ENCODE measurements at places on chromosomes 13 and 19.
A peak's percentile ranks its signal among the peaks of the same experiment; 100 is the strongest.

DNA sequence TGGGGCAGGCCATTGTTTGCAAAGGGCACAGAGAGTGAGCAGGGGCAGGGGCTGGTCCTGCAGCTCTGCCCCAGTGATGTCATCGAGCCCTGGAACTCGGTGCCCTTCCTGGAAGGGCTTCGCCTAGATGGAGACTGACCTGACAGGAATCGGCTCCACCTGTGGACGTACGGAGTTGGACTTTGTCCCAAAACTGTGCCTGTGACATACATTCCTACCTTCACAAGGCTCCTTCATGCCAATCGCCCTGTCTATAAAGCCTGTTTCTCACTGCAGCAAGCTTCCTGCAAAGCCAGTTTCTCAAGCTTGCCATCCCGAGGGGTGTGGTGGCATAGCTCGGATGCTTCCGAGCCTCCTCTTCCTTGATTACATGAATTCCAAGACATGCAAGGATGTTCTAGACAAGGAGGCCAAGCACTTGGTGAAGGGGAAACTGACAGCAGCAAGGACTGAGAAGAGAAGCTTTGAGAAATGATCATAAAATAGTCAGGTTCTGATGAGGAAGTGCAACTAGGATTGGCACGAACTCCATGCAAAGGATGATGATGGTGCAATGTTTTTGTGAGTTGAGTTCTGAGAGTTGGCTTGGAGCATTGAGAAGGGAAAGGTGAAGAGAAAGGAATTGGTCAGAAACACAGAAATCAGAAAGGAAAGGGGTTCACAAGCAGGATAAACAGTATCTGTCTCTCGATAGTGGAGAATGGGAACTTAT lies 73.6 kb upstream of the STK24 start:
- no peak for DNase-seq

- DNase-seq, result no peak
Measured at GRCh38 chr13:31115616-31116015, 46.1 kb downstream of the HSPH1 start.

- DNase-seq, result no peak
Measured at GRCh38 chr19:17294051-17294891, 9.0 kb downstream of the ABHD8 start.

DNA sequence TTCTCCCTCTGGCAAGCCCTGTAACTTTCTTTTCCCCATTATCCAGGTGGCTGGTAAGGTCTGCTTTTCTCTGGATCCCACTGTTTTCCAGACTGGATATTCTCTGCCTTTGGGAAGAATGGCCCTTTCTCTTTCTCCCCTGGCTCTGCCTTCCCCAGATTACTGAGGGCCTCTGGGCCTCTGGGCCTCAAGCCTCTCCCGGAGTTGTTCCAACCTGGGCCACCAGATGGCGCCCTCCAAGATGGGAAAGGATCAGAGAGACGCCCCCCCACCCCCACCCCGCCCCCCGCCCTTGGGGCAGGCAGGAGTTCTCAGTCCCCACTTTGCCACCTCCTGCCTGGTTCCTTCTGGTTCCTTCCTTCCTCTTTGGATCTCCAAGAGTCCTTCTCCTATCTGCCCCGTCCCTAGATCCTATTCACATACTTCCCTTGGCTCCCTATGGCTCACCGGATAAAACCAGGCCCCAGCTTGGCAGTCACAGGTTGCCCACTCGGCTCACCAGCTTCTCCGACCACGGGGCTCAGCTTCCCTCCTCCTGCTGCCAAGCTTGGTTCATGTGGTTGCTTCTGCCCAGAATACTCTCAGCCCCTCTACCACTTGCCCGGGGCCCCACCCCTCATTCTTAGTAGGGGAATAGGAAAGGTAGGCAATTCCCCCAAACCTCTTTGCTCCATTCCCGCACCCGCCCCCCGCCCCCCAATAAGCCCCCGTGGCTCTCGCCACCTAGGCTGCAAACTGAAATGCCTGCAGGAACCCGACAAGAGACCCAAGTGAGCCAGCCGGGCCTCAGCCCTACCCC lies 13.1 kb downstream of the EPS8L1 start:
- DNase-seq, result peak; percentile 68

- DNase-seq, result no peak
Measured at GRCh38 chr13:57630661-57631595, 616 bp upstream of the PCDH17 start.

- DNase-seq, result no peak
Measured at GRCh38 chr13:109480011-109480955, 306.1 kb downstream of the IRS2 start.

- no peak for DNase-seq
Measured at GRCh38 chr13:25178070-25178469, 6.0 kb upstream of the AMER2 start.

DNA sequence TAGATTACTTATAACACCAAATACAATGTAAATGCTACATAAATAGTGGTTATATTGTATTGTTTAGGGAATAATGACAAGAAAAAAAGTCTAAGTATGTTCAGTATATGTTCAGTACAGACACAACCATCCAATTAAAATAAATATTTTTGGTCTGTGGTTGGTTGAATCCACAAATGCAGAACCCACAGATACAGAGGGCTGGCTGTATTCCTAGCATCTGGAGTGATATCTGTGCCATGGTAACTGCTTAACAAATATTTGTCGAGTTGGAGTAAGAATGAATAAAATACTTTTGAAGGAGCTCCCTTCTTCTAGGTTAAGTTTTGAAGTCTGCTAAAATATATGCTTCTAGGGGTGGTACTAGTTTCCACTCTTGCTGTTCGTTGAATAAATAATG lies 241.0 kb downstream of the KLF5 start:
- no peak for DNase-seq

DNA sequence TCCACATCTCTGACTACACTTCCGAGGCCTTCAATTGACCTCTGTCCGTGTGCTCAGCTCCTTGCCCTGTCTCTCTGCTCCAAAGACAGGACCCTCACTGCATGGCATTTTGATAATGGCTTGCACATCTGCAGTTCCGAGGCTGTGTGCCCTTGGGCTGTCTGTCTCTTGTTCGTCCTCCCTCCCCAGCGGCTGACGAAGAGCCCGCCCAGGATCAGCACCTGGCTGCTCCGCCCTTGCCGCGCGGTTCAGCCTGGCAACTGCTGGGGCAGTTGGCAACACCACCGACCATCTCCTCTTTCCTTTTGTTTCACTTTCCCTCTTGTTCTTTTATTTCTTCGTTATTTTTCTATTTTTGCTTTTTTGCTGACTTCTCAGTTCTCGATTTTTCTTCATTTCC lies 270.4 kb downstream of the TEX29 start:
- no peak for DNase-seq

GRCh38 chr19:54208784-54209057 lies 8.1 kb downstream of the RPS9 start:
- no peak for DNase-seq

DNA sequence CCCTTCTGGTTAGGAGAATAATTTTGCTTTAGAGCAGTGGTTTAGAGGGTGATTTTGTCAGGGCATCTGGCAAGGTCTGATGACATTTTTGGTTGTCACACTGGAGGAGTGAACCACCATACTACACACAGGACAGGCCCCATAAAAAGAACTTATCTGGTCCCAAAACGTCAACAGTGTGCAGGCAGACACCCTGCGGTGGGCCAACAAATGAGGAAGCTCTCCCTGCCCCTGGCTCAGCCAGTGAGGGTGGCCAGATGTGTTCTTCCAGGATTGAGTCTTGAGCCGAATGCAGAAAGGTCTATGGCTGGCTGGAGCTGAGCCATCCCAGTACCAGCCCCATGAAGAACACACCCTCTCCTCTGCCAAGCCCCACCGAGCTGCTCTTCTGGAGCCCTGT lies 149.2 kb downstream of the MIPEP start:
- DNase-seq, result no peak

- no peak for DNase-seq
Measured at GRCh38 chr19:54253331-54254194, 3.5 kb downstream of the LILRB5 start.

GRCh38 chr13:35489050-35489449 lies 12.6 kb upstream of the MAB21L1 start:
- DNase-seq, result peak; percentile 75

DNA sequence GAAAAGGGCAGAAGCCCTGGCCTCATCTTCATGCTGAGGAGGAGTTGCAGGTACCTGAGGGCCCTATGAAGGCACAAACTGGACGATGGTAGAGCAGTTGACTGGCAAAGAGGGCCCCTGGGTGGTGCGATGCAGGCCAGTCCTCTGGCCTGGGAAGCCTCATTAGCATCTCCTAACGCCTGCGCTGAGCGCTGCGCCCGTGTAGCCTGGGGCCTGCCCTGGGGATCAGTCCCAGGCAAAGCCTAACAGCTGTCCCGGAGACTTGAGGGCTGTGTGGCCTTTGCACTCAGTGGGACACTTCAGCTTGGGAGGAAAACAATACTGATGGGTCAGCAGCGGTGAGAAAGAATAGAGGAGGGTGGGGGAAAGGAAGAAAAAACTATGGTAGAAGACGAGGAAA lies 187.7 kb downstream of the RAP2A start:
- DNase-seq, result no peak

DNA sequence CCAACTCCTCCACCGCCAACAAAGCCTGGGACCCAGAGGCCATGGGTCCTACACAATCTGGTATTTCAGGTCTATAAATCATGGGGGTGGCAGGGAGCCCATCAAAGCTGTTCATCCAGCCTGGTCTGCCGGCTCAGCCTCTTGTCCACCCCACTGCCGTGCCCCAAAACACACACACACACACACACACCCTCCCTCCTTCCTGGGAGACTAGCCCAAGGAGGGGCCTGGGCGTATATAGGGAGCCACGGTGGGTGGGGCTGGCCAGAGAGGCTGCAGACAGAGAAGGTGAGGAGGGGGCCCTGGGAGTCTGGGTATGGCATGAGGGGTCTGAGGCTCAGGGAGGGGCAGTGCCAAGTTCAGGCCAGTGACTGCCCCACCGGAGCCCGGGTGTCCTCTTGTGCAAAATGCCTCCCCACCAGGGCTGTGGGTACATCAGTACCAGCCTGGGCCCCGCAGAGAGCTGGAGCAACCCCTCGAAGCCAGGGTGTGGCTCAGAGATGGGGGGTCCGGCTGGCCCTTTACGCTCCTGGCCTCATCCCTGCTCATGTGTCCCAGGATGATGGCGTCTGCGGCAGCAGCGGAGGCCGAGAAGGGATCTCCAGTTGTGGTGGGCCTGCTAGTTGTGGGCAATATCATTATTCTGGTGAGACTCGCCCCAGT lies at the start of gene UPK1A:
TSS of gene UPK1A (plus strand) at position 267 of the 663 bp plus-strand sequence. CDS start at position 563, 296 bp downstream.
- DNase-seq, result no peak

GRCh38 chr19:39695759-39696158 lies 8.5 kb upstream of the LGALS14 start:
- no peak for DNase-seq

- DNase-seq, result no peak
Measured at GRCh38 chr19:33389421-33390100, 16.1 kb downstream of the CEBPG start.

DNA sequence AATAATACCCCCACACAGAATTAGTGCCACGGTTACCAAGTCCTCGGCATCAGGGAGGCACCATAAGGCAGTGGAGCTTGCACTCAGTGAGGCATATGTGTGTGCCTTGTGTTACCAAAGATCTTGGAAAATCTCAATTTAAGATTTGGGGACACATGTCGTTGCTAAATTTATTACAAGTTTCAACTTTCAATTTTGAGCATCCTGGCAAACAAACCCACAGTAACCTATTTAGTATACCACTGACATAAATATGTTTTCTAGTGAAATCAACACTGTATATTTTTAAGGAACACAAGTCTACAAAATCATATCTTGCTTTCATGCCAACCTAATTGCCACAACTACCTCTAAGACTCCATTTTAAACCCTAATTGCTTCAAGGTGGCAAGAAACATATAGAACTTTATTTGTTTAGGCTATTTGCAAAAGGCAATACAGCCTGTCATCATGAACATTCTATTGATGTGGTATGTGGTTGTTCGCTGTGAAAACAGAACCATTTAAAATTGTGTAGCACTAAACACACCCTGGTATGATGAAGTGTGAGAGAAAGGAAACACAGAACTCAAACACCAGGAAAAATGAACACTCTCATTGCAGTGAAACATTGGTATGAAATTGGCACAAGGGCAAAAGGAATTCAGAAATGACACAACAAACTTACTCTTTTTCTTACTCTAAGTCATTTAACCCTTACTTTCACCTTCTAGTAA lies 531.1 kb downstream of the IRS2 start:
- DNase-seq, result no peak

GRCh38 chr13:79349011-79349410 lies 57.0 kb downstream of the RBM26 start:
- DNase-seq, result no peak

- DNase-seq, result no peak
Measured at GRCh38 chr13:63731896-63732295, 2316.2 kb upstream of the PCDH20 start.

DNA sequence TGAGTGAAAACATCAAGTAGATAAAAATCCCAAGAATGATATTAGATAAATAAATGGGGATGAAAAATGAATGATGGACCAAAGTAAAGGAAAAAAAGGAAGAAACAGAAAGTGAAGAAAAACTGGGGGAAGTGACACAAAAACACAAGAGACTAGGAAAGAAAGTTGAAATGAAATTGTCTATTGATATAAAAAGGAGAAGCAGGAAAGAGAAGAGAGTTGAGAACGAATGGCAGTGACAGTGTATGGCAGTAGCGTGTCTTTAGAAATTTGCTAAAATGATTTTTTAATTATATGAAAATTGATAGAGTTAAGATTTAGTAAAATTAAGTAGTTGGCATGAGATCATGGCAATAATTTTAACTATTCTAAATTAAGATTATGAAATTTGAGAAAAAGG lies 36.3 kb upstream of the SGCG start:
- no peak for DNase-seq
